H9 (cell line): ENCODE measurements at places on chromosomes 3 and 15. TPM values are rescaled to one million over a fixed set of nuclear protein-coding genes. Genes with fewer than 3 reads are reported as not detected.

The IFT122 gene
- total RNA-seq, result 19.3 and 22.0 TPM in 2 replicates

DNA sequence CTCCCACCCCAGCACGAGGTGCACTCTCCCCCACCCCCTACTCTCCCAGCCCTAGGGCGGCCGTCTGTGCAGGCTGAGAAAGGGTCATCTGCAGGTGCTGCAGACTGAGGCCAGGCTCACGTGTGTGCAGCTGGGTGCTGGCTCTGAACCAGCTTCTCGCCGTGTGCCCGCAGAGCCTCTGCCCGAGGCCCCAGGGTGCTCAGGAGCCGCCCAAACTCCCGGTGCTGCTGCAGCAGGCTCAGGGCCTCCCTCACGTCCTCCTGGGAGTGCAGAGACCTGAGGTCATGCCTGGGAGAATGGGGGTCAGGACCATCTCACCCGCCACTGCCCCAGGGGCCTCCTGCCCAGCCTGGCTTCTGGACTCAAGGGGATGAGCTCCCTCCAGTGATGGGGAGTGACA is 17.2 kb downstream of the SPTBN5 start:
- DNase-seq, result no peak

The SLC12A1 gene
- 0.04 and 0.07 TPM in 2 replicates for total RNA-seq

GRCh38 chr15:78341057-78341987 is 1.2 kb downstream of the CRABP1 start:
- peak; percentile 78 for DNase-seq

- no peak for DNase-seq
Observed at GRCh38 chr3:123431658-123432324, 17.1 kb downstream of the ADCY5 start.

The GPR176 gene
- 132 TPM in 2 replicates for total RNA-seq

The C3orf52 gene
- total RNA-seq, result 11.1 and 11.2 TPM in 2 replicates

DNA sequence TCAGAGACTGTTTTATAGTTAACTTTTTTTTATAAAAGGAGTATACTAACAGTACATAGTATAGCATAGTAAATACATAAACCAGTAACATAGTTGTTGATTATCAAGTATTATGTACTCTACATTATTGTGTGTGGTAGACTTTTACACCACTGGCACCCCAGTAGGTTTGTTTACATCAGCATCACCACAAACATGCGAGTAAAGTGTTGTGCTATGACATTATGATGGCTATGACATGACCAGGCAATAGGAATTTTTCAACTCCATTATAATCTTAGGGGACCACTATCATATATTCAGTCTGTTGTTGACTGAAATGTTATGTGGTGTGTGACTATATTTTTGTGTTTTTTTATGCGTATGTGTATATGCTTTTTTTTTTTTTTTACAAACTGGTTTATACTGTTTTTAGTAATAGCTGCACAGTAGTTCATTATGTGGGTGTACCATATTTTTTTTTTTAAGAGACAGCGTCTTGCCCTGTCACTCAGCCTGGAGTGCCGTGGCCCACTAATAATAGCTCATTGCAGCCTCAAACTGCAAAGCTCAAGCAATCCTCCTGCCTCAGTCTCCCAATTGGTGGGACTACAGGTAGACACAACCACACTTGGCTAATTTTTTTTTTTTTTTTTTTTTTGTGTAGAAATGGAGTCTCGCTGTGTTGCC is 1.9 kb downstream of the CAPN7 start:
- no peak for DNase-seq

The BCL2A1 gene
- not detected in 2 replicates for total RNA-seq

GRCh38 chr3:129469026-129469425 is 29.0 kb downstream of the IFT122 start:
- DNase-seq, result no peak

GRCh38 chr3:120170223-120170622 is 76.0 kb upstream of the GSK3B start:
- DNase-seq, result no peak

GRCh38 chr3:147851062-147851461 is 441.9 kb downstream of the ZIC1 start:
- DNase-seq, result no peak

DNA sequence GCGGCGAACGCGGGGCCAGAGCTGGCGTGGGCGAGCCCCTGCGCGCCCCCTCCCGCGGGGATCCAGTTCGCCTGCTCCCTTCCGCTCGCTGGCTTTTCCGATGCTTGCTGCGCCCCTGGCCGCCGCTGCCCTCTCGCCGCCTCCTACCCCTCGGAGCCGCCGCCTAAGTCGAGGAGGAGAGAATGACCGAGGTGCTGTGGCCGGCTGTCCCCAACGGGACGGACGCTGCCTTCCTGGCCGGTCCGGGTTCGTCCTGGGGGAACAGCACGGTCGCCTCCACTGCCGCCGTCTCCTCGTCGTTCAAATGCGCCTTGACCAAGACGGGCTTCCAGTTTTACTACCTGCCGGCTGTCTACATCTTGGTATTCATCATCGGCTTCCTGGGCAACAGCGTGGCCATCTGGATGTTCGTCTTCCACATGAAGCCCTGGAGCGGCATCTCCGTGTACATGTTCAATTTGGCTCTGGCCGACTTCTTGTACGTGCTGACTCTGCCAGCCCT is 721 bp downstream of the P2RY1 start:
- no peak for DNase-seq

The PEX5L gene
- total RNA-seq, result 0.85 and 1.4 TPM in 2 replicates

GRCh38 chr15:62946940-62947339 is 95.6 kb upstream of the TPM1 start:
- DNase-seq, result no peak

The CCR1 gene
- not detected in 2 replicates for total RNA-seq

The THPO gene
- total RNA-seq, result 0.64 and 0.85 TPM in 2 replicates

The ITIH4 gene
- 3.0 and 3.4 TPM in 2 replicates for total RNA-seq

The ARHGEF26 gene
- total RNA-seq, result 12.4 and 13.7 TPM in 2 replicates

The SST gene
- total RNA-seq, result not detected in 2 replicates

DNA sequence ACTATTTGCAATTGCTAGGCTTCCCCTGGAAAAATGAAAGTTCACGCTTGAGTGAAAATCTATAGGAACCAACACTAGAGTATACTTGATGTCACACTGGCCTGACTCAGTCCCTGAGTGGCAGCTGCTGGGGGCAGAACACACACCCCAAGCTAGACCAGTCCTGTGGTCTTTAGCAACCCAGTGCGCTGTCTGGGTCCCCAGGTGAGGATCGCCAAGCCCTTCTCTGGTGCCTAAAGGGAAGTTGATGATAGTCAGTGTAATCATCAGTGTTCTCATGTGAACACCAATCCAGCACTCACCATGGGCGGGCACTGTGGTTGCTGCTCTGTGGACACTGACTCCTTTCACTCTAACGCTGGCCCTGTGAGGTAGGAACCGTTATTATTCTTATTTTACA is 11.2 kb downstream of the ALDH1A3 start:
- DNase-seq, result no peak

- no peak for DNase-seq
Observed at GRCh38 chr3:78337801-78338211, 1297.9 kb downstream of the ROBO2 start.

DNA sequence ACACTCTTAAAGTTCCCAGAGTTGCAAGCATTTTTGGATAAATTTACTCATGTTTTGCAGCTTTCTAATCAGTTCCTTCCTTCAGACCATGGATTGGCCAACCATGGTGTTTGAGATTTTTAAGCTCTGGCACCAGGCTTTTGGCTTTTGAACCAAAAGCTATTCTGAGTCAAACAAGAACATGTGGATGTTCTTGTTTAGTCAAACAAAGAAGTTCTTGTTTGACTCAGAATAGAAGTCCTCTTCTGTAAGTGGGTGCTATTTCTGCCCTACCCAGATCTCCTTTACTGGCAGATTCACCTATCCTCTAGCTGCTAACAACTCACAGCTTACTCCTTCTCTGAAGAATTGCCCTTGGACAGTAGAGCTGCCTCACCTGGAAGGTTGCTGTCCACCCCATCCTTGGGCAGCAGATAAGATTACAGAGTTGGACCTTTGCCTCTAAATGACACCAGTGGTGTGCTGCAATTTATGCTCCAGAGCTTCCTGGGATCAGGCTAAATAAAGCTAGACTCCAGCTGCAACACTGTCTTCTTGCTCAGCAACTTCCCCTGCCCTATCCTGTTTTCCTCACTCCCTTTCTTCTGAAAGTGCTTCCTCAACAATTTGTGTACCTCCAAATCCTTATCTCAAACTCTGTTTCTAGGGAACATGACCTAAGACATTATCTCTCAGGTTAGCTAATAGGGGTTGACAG is 65.6 kb downstream of the COL6A6 start:
- DNase-seq, result no peak

The CIDEC gene
- total RNA-seq, result not detected in 2 replicates

DNA sequence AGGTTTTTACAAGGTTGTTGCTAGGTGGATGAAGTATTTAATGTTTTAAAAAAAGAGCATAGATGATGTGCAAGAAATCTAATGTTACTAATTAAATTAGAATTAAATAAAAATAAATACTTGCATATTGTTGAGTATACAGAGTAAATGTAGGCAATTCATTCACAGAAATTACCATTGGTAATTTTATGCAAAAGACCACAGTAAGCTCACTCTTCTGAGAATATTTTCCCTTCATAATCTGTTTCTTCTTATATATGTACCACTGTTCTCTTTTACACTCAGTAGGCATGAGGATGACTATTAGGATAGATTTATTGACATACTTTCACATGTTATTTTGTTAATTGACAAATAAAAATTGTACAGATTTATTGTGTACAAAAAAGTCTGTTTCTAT is 681.2 kb upstream of the NECTIN3 start:
- no peak for DNase-seq

GRCh38 chr3:73326396-73326795 is 264.9 kb downstream of the EBLN2 start:
- DNase-seq, result no peak

GRCh38 chr3:186093271-186093900 is 15.5 kb downstream of the ETV5 start:
- DNase-seq, result no peak

DNA sequence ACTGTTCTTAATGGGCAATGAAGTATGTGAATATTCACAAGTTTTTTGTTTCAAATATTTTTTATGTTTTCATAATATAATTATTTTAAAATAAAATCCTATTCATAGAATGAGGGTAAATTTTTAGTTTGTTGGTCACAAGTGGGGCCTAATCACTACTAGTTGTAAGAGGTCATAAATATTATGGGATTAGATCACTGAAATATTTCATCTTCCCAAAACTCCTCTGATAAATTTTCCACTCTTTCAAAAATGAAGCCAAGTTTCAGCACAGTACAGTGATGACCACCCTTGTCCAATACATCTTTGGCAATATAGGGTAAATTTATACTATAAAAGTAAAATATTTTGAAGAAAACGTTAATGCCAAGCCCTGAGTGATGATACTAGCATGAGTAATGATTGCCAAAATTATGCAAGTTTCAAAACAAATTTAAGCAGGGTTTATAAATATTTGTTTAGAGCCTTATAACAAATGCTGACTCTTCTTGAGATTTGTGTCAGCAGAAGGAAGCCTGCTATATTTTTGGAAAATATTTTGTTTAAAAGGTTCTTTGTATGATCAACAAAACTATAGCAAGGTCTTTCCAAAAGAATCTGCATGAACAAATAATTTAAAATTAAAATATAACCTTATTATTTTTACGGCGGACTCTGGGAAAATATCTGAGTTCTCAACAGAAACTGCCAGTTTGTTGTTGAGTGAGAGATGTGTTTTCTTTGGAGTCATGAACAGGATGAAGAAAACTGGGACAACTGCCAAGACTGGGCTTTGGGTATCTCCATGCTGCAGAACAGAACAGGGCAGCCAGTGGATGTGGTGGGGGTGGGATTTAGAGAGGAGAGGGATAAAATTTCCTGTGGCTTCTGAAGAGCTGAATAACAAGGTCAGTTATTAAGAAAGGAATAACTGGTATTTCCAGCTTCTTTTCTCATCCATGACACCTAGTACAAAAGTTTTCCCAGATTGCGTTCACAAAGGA is 17.9 kb upstream of the TM4SF1 start:
- no peak for DNase-seq

The MYD88 gene
- 33.4 and 34.2 TPM in 2 replicates for total RNA-seq

DNA sequence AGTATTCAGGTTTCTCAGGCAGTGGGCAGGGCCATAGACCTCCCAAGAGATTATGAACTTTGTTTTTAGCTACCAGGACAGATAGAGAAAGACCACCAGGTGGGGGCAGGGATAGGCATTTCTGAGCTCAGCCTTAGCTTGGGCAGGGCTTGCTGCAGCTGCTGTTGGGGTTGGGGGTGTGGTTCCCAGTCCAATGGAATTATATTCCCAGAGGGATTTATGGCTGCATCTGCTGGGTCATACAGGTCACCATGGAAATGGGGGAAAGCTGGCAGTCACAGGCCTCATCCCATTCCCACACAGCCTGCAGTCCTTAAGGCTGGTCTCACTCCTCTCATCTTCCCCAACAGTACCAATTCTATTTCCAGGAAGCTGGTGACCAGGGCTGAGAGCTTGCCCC is 144.6 kb upstream of the ZPLD1 start:
- no peak for DNase-seq

GRCh38 chr15:39030291-39031070 is 465.9 kb upstream of the RASGRP1 start:
- no peak for DNase-seq

- no peak for DNase-seq
Observed at GRCh38 chr15:75179746-75180140, 21.9 kb upstream of the C15orf39 start.

DNA sequence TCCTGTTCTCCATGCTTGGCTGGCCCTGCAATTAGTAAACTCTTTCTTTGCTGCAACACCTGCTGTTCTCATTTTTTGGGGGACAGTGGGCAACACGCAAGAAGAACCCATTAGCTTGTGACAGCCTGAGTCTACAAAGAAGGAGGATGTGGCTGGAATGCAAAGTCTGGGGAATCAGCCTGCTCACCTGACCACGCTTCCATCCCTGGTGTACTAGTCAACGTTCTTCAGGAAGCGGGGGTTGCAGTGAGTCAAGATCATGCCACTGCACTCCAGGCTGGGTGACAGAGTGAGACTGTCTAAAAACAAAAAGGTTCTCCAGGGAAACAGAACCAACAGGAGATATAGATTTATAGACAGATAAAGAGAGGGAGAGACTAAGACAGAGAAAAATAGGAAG is 27.7 kb upstream of the KBTBD12 start:
- no peak for DNase-seq
